ENCODE measurements at places on chromosomes 5 and 9. TPM values are rescaled to one million over a fixed set of nuclear protein-coding genes. Genes with fewer than 3 reads are reported as not detected.

- no peaks in the 10 kb centered on the region for H3K4me1 ChIP-seq
- no peak overlapping the region for H3K4me3 ChIP-seq
- no peak overlapping the region for H3K27ac ChIP-seq
- no peak for DNase-seq
- H3K36me3 ChIP-seq: no peaks in the 10 kb centered on the region
- peaks cover 7% of the 10 kb centered on the region for H3K27me3 ChIP-seq
Measured at GRCh38 chr5:174397206-174397605, 327.2 kb upstream of the MSX2 start.

GRCh38 chr5:34001241-34001841 is 6.5 kb downstream of the AMACR start:
- H3K27ac ChIP-seq: no peak overlapping the region
- peaks cover 22% of the 10 kb centered on the region for H3K4me1 ChIP-seq
- no peak for DNase-seq
- no peak overlapping the region for H3K4me3 ChIP-seq
- H3K27me3 ChIP-seq: no peaks in the 10 kb centered on the region
- H3K36me3 ChIP-seq: no peaks in the 10 kb centered on the region

FSTL4 gene
- total RNA-seq: not detected

DNA sequence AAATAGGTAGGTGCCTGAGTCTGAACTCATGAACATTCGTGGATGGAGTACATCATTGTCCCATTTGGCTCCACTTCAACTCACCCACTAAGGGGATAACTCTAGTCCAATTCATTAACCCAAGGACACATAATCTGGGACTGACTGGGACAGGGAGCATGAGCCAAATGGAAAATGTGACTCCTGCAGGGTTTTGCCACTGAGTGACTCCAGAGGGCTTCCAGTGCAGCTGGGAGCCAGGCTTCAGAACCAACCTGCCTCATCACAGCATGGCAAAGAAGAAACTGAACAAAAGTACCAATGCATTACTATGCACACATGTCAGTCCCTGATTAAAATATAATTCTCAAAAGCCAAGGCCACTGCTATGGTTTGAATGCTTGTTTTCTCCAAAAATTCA is 159.7 kb upstream of the SNX2 start:
- DNase-seq: no peak
- no peaks in the 10 kb centered on the region for H3K27me3 ChIP-seq
- no peak overlapping the region for H3K27ac ChIP-seq
- H3K4me1 ChIP-seq: no peaks in the 10 kb centered on the region
- H3K36me3 ChIP-seq: no peaks in the 10 kb centered on the region
- no peak overlapping the region for H3K4me3 ChIP-seq

DNA sequence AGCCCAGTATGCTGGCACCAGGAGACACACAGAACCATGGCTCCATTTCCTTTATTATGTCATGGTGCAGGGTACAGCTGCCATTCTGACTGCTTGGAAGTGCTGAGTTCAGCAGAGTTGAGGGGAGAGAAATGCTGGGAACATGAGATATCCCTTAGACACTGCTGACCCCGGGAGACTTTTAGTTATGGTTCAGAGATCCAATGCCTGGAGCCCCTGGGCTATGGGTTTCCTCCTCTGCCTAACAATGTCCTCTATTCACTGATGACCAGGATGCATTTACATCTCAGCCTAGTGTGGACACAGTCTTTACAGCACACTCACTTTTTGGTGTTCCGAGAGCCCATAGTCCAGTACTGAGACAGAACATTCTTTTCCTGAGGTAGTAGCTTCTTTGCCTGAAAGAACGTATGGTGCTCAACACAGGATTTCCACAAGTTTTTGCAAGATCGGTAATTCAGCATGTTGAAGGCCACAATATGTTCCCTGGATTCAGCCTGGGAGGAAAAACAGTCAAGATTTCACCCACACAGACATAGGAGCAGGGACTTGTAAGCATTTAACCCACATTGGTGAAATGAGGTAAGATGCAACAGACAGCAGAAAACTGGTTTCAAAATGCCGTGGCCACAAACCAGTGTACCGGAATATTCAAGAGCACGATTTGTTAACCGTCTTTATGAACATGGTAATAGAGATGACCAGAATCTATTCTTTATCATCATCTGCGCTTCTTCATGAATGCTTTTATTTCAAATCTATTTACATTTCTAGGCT is 71.3 kb downstream of the PTPN3 start:
- H3K36me3 ChIP-seq: no peaks in the 10 kb centered on the region
- H3K27me3 ChIP-seq: peaks cover 10% of the 10 kb centered on the region
- no peak overlapping the region for H3K27ac ChIP-seq

GRCh38 chr9:15139469-15139868 is 167.5 kb downstream of the TTC39B start:
- no peak overlapping the region for H3K27ac ChIP-seq
- no peak overlapping the region for H3K4me3 ChIP-seq
- peaks cover 14% of the 10 kb centered on the region for H3K4me1 ChIP-seq
- no peak for DNase-seq
- no peaks in the 10 kb centered on the region for H3K36me3 ChIP-seq

DNA sequence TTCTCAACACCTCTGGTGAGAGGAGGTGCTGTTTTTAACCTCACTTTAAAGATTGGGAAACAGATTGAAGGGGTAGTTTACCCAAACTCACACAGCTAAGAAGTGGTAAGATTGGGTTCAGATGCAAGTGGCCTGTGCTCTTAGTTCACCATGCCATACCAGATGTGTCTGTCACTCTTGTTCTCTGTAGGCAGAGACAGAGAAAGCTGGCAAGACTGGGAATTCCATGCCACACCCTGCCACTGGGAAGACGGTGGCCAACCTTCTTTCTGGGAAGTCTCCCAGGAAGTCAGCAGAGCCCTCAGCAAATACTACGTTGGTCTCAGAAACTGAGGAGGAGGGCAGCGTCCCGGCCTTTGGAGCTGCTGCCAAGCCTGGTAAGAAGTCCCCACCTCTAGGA is 11.0 kb downstream of the TCOF1 start:
- H3K4me1 ChIP-seq: no peaks in the 10 kb centered on the region
- no peaks in the 10 kb centered on the region for H3K27me3 ChIP-seq
- H3K4me3 ChIP-seq: no peak overlapping the region
- H3K36me3 ChIP-seq: peaks cover 5% of the 10 kb centered on the region

ECSCR gene
- total RNA-seq: 1.2 TPM

DNA sequence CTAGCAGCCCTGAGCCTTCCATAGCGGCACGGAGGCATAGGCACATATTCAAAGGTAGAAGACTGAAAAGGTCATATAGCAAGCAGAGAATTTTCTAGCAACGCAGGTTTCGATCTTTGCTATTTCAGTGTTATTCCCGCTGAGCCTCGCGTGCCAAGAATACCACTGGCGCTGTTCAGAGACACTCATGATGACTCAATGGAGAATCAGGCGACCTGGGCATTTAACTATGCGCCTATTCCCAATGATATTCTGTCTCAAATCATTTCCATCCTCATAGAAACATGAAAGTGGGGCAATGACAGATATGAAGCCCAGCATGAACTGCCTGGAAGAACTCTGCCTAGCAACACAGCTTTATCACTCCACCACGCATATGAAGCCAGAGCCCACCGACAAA is 59.9 kb downstream of the EFNA5 start:
- no peak overlapping the region for H3K4me3 ChIP-seq
- DNase-seq: no peak
- H3K4me1 ChIP-seq: no peaks in the 10 kb centered on the region
- H3K36me3 ChIP-seq: no peaks in the 10 kb centered on the region

DNA sequence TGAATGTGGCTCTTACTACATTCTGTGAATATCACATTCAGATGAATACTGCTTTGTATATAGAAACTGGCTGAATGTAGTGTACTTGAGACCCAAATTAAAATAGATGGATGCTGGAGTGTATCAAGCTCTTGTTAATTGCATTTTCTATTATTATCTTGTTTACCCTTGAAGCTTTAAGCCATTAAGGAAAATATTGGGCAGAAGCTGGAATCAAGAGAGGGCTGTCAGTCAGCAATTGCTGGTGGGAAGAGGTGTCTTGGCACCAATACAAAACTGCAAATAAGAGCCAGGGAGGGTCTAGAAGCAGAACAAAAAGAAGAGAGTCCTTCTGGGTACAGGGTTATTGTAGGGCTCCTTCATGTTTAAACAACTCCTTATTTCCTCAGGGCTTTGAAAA is 38.8 kb downstream of the MUSK start:
- H3K4me1 ChIP-seq: no peaks in the 10 kb centered on the region
- H3K27me3 ChIP-seq: no peaks in the 10 kb centered on the region
- H3K36me3 ChIP-seq: no peaks in the 10 kb centered on the region
- H3K4me3 ChIP-seq: no peak overlapping the region
